NCI-H226 (cell line): ENCODE measurements at places on chromosomes 2 and 18.
A peak's percentile ranks its signal among the peaks of the same experiment; 100 is the strongest.

- DNase-seq = peak; percentile 48
Measured at GRCh38 chr2:125405816-125406215, 1250.1 kb upstream of the GYPC start.

DNA sequence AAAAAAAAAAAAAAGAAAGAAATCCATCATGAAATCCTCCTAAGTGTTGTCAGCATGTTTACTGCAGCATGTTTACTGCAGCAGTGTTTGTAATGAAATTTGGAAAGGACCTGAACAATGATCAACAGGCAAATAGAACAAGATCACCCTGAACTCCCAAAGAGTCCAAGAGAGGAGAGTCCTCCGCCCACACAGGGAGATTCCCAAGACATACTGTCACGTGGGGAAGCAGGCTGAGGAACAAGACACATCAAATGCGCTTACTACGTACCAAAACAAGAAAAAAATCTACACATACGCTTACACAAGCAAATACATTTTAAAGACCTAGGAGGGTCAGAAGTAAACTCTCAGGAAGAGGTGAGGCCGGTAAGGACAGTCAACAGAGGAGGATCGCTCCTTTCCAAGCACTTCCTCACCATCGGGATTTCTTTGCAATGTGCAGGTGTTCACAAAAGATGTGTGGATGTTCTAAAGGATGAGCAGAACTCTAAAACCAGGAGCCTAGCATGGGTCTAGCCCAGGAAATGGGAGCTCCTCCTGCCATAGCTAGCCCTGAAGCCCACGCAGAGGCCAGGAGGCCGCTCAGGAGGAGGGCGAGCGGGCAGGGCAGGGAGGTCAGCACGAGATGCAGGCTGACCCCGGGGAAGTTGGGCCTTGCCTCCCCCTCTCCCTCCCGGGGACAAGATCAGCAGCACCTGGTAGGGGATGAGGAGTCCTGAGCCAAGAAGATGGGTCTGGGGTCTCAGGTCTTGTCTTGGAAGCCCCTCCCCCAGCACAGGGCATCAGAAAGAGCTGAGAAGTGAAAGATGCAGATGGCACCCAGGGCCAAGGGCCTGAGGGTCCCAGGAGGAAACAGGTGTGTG, 66.4 kb downstream of the ZNF516 start:
- DNase-seq = no peak

DNA sequence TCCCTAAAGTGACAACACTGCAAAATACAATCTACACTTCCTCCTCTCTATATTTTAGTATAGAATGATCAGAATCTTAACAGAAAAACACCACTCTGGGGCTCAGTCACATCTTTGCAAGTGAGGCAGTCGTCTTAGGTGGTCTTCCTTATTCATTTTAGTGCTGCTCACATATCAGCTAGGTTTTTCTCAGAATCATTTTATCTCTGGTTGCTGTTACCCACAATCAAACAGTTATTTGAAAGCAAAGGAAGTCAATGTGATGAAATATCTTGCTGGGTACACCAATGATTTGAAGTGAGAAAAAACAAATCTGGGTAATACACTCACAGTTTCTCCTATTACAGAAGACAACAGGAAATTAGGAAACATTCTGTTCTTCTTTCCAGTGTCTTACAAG, 275.2 kb downstream of the DSEL start:
- DNase-seq = no peak

DNA sequence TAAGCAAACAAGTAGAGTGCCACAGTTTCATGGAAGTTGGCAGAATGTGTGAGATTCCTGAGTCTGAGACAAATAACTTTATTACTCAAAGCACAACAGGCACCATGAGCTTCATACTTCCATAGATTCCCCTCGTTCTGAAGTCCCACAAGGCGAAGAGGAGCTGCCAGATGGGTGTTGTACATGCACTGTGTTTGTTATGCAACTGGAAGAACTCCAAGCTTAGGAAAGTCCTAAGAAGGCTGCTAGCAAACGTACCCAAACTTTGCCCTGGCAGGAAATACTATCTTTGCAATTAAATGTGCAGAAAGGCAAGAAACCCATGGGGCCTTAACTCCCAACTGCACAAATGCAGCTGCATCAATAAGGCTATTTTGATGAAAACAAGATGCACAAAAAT, 1.6 kb upstream of the GCA start:
- DNase-seq = no peak

GRCh38 chr2:100653449-100654035, 90.7 kb downstream of the PDCL3 start:
- DNase-seq = no peak

GRCh38 chr2:88265352-88266303, 95.5 kb downstream of the THNSL2 start:
- no peak for DNase-seq

DNA sequence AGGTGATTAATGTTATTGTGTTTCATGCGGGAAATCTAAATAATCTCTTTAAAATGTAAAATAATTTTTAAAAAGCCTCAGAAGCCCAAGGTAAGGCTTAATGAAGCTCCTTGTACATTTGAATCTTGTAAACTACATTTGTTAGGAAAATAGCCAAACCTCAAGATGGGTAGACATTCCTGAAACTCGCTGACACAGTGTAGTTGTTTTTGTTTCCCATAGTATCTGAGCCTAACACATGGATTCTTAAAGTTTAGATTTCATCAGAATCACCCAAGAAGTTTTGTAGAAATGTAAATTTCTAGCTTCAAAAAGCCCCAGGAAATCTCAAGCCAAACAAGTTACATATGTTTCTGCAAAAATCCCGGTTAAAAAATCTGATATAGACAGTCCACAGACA, 1221.1 kb upstream of the ACVR2A start:
- no peak for DNase-seq
